ENCODE measurements at places on chromosomes 3 and 15. TPM values are rescaled to one million over a fixed set of nuclear protein-coding genes. Genes with fewer than 3 reads are reported as not detected.

- DNase-seq, result no peak
These were observed 139.2 kb downstream of the VPS13C start for GRCh38 chr15:61921093-61921492.

- no peak for DNase-seq
These were observed 777.1 kb downstream of the SQOR start for GRCh38 chr15:46411900-46412299.

DNA sequence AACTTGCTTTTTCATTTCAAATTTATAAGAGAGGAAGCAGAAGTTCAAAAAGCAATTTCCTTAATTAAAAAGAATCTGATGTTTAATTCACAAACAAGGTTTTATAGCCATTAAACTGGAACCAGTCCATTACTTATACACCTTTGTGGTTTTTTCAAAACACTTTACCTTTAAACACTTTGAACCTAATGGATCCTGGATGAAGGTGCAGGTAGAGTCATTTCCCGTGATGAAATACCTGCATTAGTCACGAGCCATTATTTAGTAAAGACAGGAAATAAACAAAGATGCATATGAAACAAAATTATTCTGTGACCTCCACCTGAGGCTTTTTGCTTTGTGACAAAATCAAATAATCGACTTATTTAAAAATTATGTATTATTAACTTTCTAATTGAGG is 341.7 kb upstream of the UBE2E2 start:
- no peak for DNase-seq

- DNase-seq, result no peak
These were observed 144.2 kb downstream of the PDCD6IP start for GRCh38 chr3:33942483-33943150.

- DNase-seq, result no peak
These were observed 29.6 kb downstream of the STAC start for GRCh38 chr3:36409862-36410261.

The NMNAT3 gene
- polyA plus RNA-seq, result 11.9 TPM

DNA sequence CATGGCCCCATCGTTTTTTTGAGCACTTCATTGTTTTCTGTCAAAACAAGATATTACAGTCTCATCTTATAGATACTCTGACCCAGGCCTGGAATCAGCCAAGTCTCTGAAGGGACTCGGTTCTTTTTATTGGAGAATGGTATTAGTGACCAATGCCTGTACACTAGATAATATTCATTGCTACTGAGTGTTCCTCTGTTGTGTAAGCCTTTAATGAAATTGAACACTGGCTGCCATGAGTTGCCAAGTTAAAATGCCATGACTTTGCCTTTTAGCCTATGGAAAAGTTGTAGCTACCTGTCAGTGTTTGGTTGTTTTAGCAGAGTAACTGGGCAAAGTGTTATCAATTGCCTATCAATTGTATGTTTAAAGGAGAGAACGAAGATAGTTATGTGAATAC is 134.0 kb downstream of the AKAP13 start:
- DNase-seq, result no peak

DNA sequence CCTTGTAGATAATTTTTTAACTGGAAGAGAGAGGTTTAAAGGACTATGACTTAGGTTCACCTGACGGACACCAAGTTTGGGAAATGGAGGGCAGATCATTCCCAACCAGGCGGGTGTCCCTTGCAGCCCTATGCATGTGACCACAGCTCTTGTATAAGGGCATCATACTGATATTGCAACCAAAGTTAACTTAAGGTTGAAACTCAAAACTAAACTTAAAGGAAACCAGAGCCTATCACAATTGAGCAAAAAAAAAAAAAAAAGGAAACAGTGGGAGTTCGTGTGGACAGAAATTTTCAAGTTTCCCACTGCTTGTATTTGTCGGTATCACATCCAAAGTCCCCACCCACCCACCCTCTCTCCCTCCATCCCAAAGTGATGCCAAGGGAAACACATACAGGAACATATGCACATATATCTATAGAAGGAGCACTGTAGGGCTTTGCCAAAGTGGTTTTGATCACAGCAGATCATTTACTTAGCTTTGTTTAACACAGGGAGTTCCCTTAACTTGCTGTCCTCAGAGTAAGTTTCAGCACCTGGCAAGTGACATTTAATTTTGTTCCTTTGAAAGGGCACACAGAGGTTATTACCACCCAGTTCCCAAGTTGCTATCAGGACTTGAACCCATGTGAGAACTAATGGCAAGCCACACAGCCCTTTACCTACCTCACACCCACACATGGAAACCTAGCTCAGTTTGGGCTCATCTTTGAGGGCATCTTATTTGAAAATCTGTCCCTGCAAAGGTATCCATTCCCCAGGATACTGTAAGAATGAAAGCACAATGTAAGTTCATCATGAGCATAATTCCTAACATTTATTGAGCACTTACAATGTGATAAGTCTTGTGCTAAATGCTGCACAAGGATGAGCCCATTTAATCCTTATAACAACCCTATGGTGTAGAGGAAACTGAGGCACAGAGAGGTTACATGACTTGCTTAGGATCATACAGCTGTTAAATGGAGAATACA is 204.5 kb upstream of the CMC1 start:
- no peak for DNase-seq

DNA sequence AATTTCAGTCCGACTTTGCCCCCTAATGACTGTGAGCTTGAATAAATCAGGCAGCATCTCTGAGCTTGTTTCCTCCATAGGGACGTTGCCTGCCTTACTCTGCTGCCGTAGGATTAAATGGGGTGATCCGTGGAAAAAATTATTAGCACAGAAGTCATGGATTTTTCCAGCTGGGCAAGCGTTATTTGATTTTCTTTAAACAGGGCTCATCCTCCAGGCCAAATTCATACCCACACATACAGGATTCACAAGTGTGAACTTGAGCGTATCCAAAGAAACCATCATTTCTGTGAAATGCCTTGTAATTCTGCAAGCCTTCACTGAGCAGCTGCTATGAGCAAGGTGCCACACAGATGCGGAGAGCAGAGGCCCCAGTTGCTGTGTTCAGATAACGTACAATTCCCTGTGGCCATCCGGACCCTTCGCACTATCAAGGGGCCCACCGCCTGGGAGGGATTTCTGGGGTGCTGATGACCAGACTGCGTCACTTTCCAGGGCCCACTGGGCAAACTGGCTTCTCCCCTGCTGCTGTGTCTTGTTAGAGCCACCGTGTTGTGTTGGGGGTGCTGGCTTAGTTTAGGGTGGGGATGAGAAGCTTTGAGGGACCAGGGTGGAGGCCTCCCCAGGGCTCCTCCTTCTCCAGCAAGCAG is 61.4 kb downstream of the MGLL start:
- no peak for DNase-seq

DNA sequence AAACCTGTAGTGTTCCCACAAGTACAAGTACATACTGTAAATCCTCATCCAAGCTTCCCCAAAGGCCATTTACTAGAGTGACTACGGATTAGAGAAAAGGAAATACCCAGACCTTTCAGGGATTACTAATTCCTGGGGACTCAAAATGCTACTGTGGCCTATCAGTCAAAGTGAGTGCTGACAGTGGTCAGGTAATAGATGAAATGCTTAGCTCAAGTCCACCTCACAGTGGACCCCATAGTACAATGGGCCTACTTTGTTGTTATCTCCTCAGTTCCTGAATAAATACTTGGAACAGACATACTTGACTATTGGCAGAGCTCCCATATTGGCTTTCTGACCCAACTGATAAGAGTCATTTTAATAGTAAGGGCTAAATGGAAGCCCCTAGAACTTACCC is 61.6 kb downstream of the MAP4 start:
- DNase-seq, result no peak

All from left kidney (tissue), 8 donors.